ENCODE measurements at places on chromosomes 1 and 21. TPM values are rescaled to one million over a fixed set of nuclear protein-coding genes. Genes with fewer than 3 reads are reported as not detected.

Gene HTR6
- total RNA-seq: 0.14 TPM

Gene BATF3
- 32.0 TPM for total RNA-seq

Gene IVL
- 0.03 TPM for total RNA-seq

Gene LRRC42
- 27.8 TPM for total RNA-seq

Gene MTARC2
- total RNA-seq: 11.5 TPM

Gene CPLANE2
- total RNA-seq: 3.6 TPM

Gene ATF3
- 40.7 TPM for total RNA-seq

Gene OPTC
- not detected for total RNA-seq

Gene RAB3B
- total RNA-seq: 10.1 TPM

Gene EPHA2
- 104 TPM for total RNA-seq

Gene SEMA4A
- total RNA-seq: 0.65 TPM

Gene ZFP69
- not detected for total RNA-seq

Gene HMGB4
- total RNA-seq: not detected

Gene NGF
- 3.3 TPM for total RNA-seq

Gene FALEC
- 0.39 TPM for total RNA-seq

Gene BCAN
- 0.08 TPM for total RNA-seq

Gene PDPN
- total RNA-seq: not detected

Gene SETDB1
- total RNA-seq: 22.9 TPM

Gene FNBP1L
- 20.5 TPM for total RNA-seq

Gene PARS2
- total RNA-seq: 4.9 TPM

Gene SMIM12
- total RNA-seq: 50.7 TPM

Gene TMPRSS15
- total RNA-seq: not detected

Gene MMEL1
- not detected for total RNA-seq

Gene RYR2
- total RNA-seq: not detected

Gene SHISAL2A
- not detected for total RNA-seq

Gene FMO5
- total RNA-seq: 0.27 TPM

Gene SLC6A9
- total RNA-seq: 16.8 TPM

Gene BEST4
- total RNA-seq: 0.30 TPM

Gene SH3D21
- 2.1 TPM for total RNA-seq

Gene FTCD
- total RNA-seq: 0.05 TPM

Gene NUF2
- 28.7 TPM for total RNA-seq

Gene RNF220
- total RNA-seq: 58.1 TPM

Gene TPTE
- total RNA-seq: not detected

Gene LAD1
- 0.69 TPM for total RNA-seq

Gene SLC30A10
- total RNA-seq: 0.05 TPM

Gene TMOD4
- total RNA-seq: not detected

Gene NTMT2
- total RNA-seq: not detected

Gene PDZK1IP1
- total RNA-seq: 7.7 TPM

Gene CHIT1
- total RNA-seq: not detected

Gene TNNT2
- total RNA-seq: 0.30 TPM

Gene UBE2U
- total RNA-seq: not detected

Gene LHX4
- total RNA-seq: 0.45 TPM

Gene KRTAP12-1
- not detected for total RNA-seq

Gene OLIG2
- not detected for total RNA-seq

Gene LHX8
- total RNA-seq: 1.5 TPM

Gene UBR4
- total RNA-seq: 105 TPM

Gene C1orf87
- total RNA-seq: not detected

Gene NOS1AP
- 0.43 TPM for total RNA-seq

Measured in A549 treated with CpdA at 1 μM for 4 hours (cell line).